ENCODE measurements at places on chromosomes 6 and 20.

DNA sequence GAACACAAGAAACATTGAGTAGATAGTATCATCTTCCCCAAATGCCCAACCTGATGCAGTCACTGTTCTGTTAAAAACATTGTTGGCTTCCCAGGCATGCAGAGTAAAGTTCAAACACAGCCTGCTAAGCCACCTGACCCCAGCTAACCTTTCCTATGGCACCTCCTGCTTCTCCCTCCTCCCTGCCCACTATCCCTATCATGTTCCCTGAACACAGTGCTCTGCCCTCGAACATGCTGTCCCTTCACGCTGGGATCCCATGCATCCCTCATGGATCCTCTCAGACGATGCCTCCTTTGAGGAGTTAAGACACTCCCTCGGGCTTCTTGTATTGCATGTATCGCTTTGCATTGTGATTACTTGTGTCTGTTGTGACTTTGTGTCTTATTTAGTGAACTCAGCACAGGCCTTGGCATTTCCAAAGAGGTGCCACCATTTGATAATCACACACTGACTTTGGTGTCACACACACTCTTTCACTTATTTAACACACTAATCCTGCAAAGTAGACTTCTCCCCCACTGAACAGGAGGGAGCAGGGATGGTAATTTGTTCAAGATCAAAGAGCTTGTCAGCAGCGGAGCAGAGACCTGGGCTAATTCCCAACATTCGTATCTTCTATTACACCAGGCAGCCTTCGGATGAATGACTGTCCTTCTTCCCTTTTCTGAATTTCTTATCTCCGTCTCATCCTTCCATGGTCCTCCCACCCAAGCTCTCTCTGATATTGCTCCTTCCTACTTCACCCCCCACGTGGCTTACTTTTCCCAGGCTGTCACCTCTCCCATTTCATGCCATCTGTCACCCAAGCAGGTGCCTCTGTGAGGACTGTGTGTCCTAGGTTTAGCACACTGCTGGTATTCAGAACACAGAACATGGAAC, 28.3 kb upstream of the SMIM29 start:
- DNase-seq, result no peak

GRCh38 chr6:26309731-26310142, 55.3 kb upstream of the BTN3A2 start:
- peak; percentile 90 for DNase-seq

DNA sequence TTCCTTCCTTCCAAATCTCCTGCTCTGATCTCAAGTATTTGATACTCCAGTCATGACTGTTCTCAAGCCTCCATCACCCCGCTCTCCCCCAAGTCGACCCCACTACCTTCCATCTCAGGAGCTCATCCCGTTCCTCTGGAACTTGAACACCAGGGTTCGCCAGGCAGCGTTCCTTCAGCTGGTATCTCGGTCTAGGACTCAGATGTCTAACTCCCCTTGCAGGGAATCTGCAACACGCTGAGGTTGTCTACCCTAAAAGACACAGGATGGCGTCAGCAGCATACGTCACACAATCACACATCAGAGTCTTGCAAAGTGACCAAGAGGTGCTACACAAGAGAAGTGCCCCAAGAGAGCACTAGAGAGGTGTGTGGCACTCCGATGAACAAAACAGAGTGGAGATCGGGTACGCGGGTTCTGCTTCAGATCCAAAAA, 706 bp downstream of the ZNF184 start:
- peak; percentile 75 for DNase-seq

GRCh38 chr20:41141153-41141815, 3.9 kb downstream of the PLCG1 start:
- peak; percentile 19 for DNase-seq

DNA sequence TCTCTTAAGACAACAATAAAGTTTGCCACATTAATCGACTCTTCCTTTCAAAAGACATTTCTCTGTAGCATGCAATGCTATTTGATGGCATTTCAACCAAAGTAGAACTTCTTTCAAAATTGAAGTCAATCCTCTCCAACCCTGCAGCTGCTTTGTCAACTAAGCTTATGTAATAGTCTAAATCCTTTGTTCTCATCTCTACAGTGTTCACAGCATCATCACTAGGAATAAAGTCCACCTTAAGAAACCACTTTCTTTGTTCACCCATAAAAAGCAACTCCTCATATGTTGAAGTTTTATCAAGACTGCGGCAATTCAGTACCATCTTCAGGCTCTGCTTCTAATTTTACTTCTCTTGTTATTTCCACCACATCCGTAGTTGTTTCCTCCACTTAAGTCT, 11.5 kb upstream of the BLOC1S5 start:
- no peak for DNase-seq
